ENCODE measurements at places on chromosomes 11 and 22.

- DNase-seq: no peak
Observed at GRCh38 chr22:48819961-48820360, 1007.7 kb downstream of the BRD1 start.

- peak; percentile 51 for DNase-seq
Observed at GRCh38 chr11:96260067-96260511, 82.9 kb downstream of the MAML2 start.

- no peak for DNase-seq
Observed at GRCh38 chr11:45641961-45642360, 23.5 kb downstream of the CHST1 start.

DNA sequence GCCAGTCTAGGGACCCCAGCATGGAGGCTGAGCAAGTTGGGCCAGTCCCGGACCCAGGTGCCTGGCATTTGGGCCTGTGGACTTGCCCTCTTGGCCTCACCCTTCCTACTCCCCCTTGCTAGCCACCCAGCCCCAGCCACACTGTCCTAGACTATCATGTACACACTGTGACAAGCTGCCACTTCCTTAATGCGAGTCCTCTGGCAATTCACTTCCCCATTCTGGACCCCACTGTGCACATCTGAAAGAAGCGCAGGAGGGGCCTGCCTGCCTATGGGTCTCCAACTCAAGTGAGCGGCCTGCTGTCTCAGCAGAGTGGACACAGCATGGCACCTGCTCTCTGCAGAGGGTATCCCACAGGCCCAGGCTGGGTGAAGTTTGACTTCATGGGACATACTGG lies 68.5 kb upstream of the LMO1 start:
- no peak for DNase-seq

DNA sequence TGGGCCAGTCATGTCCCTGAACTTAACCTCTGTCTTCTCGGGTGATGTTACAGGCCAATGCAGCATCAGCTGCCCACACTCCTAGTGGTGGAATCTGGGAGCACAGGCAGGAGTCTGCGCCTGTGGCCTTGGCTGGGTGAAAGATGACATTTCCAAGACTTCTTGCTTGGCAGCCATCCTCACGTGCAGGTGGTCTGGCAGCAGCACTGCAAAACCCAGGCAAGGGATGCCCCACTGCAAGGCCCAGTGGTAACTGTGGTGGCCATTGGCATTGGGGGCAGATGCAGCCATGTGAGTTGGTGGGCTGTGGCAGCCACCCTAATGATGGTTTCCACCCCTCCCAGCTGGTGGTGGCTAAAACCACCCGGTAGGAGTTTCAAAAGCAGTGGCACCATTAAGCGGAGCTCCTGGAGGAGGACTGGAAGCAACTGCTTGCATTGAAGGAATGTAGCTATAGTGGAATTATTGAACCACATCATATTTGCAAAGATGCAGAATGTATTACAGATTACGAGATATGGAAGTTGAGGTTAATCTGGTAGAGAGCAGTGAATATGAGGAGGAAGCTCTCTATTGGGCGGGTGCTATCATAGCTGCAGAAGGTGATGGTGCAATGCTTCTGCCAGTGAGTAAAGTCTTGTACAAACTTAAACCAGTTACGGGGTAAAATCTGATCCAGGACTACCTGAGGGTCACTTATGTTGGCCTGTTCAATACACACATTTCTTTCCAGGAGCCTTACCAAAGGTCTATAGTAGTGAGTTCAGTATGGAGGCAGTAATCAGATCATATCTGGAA lies 120.7 kb upstream of the TOP3B start:
- DNase-seq: no peak

DNA sequence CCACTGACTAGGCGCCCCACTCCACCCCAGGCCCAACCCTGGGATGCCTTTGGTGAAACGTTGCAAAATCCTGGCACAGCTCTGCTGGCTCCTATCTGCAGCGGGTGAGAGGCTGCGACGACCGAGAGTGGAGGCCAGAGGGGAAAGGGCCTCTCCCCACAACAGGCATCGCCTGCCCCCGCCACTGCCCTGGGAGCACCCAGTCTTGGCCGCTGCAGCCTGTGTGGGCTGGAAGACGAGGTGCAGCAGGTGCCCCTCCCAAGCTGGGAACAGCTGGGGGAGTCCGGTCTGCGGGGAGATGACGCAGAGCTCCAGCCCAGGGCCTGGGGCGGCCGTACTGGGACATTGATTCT lies 4.2 kb upstream of the PIM3 start:
- DNase-seq: no peak

DNA sequence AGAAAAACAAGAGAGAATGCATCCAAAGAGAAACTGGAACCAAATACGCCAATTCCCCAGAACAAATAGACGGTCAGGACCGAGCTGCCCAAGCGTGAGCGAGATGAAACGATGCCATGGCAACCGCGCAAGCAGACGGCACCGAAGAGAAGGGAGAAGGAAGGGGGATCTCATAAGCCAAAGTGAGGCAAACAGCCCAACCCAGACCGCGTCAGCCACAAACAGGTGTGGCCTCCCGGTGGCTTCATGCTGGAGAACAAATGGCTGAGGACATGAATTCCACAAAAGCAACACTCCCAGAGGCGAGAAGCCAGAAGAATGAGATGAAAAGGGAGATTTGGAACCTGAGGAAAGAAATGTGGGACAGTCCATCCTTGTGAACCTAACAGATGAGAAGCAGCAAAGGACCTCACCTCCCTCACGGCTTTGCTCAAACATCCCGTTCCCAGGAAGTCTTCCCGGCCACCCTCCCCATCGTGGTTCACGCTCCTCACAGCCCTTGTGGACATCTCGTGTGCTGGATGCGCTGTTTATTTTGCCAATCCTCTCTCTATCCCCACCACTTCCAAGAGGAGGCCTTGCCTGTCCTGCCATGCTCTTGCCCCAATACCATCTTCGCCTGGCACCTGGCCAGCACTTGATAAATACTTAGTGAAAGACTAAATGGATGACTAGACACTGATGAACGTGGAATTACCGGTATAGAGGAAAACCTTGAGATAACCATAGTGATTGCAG lies 89.1 kb upstream of the RTL6 start:
- DNase-seq: peak; percentile 76

- no peak for DNase-seq
Observed at GRCh38 chr11:133425245-133425644, 107.1 kb downstream of the OPCML start.
